ENCODE measurements at places on chromosomes 3 and 15.

GRCh38 chr15:69154684-69155083 is 5.8 kb upstream of the GLCE start:
- DNase-seq = no peak

DNA sequence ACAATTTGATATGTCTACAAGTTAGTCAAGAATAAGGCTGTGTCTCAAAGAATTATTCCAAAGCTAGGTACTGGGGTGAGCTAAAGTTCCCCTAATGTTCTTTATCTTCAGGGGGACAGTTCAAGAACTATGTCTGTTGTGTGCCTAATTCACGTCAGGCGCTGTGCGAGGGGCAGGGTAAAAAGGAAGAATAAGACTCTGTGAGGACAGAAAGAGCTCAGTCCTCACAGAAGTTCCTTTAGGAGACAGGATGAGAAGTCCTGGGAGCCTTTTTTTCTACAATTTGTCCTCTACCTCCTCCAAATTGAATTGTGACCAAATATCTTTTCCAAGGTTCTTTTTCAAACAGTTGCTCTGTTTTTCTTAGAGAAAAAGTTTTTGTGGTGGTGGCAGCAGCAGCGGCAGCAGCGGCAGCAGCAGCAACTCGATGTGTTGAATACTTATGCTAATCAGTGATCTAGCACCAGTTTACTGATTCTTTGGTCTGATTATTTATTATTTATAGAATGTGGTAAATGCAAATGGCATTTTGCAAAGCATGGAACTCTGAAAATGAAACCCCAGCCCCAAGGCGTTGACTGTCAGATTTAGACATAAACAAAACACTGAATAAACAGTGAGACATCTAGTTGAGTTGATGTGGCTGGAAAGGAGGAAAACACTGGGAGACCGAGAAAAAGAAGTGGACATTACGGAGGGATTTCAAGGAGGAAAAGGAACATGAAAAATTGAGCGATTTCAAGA is 88.6 kb downstream of the GTPBP8 start:
- no peak for DNase-seq

DNA sequence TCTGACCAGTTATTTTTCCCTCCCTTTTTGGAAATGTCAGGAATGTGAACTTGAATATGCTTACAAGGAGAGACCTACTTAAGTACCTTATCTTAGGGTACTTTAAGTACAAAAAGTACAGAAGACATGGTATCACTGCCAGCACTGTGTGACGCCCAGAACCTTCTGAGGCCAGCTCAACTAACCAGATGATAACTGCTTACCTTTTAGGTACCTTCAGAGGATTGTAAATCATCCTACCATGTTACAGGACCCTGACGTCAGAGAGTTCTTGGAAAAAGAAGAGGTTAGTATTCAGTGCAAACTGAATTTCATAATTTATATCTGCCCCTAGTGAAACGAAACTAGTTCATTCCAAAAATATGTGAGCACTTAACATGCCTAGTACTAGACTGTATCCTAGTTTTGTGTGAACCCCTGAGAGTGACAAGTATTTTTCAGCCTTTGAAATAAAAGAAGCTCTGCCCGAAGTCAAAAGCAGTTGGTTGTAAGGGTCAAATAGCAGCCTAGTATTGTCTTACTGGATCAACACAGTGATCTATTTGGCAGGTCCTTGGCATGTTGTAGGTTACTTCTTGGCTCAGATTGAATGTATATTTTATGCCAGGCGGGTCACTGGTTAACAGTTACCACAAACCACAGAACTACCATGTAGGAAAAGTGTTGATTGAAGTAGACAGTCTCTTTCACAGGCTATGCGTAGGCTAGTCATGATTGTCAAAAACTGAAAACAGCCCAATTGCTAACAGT is 23.8 kb upstream of the SNX22 start:
- DNase-seq = no peak

DNA sequence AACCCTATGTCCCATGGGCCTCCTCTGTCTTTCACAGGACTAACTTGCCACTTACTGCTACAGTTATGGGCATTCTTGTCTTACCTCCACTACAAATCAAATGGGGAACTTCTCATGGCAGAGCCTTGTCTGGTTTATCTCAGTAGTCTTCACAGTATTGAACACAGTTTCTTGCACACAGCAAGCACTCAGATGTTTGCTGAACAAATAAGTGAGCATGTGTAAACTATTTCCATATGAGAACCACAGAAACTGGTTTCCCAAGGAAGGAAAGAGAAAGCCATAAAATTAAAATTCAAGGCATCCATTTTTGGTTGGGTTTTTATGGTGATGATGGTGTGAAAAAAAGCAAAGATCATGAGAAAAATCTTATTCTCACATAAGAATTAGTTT is 189.2 kb downstream of the MEX3B start:
- DNase-seq = no peak

DNA sequence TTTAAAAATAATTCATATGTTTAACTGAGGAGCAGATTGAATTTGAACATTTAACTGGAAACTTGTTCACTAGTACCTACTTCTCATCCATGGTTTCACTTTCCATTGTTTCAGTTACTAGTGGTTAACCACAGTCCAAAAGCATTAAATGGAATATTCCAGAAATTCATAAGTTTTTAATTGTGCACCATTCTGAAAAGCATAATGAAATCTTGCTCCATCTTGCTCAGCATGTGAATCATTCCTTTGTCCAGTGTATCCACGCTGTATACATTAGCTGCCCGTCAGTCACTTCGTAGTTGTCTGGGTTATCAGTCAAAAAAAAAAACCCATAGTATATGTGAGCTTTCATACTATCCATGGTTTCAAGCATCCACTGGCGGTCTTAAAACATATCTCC is 217.6 kb downstream of the TPRG1 start:
- no peak for DNase-seq

DNA sequence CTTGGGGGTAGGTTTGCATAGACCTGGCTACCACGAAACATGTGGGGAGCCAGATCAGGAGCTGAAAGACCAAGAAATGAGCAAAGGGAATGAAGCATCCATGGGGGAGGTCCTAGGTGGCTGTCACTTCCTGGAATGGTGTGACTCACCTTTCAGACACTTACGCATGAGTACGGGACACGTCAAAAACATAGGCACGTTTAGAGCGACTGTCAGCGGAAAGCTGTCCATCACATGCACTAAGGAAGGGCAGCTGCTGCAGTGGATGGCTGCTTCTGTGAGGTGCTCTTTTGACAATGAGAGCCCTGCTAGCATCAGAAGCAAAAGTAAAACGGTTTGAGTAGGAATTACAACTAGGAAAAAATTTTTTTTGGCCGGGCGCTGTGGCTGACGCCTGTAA is 244.6 kb upstream of the CCDC54 start:
- DNase-seq = no peak

DNA sequence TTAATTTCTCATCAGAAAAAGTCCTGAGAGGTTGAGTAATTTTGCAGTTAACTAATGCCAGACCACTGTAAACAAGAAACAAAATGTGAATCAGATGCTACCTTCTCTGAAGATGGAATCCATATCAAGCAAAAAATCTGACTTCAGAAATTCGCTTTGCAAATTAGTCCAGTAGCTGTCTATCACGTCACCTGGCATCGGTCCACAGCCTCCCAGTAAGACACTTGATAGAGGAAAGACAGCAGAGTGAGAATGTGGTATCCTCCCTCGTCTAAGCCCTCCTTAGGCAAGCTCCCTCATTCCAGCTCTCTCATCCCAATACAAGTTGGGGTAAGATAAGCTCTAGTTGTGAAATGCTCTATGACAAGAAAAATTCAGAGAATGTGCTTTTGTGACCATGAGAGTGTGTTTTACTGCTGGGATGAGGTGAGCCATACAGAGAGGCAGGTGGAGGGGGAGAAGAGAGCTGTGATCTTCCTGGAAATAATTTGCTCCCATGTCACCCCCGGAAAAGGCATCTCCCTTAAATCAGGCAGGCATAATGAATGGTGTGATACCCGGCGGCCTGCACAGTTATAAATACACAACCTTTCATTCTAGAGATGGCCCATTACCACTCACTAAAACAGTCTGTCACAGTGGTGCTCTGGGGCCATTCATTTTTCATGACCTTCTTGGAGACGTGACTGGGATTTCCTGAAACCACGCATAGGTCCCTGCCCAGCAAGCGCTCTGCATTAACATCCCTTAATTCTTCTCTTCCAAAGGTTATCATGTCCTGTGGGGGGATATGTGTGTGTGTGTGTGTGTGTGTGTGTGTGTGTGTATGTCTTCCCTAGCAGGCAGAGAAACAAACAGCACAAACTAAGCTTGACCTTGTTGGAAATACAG is 602.0 kb upstream of the KCNMB2 start:
- DNase-seq = no peak

- no peak for DNase-seq
Observed at GRCh38 chr3:168094877-168095610, 680 bp downstream of the GOLIM4 start.

- no peak for DNase-seq
Observed at GRCh38 chr15:61584410-61584809, 355.3 kb upstream of the RORA start.

DNA sequence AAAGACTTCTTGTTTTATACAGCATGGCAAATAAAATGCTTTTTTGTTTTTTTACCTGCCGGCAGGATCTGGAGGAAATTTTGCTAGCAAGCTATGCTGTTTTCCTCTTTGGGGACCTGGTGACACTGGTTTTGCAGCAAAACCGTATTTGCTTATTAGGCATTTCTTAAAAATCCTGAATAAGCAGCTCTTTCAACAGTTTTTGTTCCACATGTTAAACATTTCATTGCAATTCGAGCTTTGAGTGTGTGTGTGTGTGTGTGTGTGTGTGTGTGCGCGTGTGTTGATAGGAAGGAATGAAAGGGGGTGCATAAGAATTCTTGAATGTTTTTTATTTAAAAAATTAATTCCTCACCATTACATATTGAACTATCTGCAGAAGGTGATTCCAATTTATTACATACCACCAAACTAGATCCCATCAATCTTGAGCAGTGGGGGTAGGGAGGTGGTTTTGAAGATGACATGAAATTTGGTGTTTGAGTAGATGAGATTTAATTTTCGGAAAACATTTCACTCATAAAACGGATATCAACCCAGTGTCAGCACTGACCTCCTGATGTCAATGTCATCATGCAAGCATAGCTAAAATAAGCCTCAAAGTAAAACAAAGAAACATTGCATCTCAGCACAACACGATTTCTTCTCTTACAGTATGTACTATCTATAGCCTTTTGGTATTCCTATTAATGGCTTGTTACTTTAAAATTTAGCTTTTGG is 17.3 kb downstream of the ZBTB38 start:
- DNase-seq = no peak

DNA sequence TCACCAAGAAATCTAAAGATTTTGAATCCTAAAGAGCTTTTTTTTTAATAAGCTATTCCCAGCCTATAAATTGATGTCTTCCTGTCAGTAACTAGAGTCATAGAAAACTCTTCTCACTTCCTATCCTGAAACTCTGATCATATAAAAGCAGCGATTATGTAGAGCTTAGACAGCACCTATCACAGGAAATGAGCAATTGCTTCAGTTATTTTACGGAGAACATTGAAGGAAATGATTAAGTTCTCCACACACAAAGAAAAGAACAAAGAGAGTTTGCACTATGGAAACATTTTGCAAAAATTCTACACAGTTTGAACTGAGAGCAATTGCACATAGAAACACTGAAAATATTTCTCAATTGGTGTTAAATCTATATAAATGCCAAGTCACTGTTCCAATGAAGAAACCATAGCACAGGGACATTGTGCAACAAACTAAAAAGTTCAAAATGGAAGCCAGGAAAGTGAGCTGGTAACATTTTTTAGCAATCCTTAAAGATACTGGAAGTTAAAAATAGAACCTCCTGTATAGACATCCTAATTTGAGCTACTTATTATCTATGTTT is 291.5 kb upstream of the ARHGEF26 start:
- no peak for DNase-seq

DNA sequence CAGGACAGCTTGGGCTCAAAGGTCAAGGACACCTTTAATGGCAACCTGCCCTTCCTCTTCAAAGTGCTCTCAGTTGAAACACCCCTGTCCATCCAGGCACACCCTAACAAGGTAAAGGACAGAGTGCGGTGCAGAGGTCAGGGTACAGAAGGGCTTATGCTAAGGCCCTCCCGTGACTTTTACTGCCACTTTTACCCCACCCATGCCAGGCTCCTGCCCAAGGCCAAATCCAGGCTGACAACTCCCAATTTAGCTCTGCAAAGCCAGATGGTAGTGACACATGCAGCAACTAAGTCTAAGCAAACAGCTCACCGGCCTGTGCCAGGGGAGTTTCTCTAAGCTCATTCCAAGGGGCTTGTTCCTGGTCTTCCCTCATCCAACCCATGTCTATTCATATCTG is 1.6 kb downstream of the MPI start:
- DNase-seq = no peak

- no peak for DNase-seq
Observed at GRCh38 chr3:123147754-123148535, 53.8 kb upstream of the SEC22A start.

DNA sequence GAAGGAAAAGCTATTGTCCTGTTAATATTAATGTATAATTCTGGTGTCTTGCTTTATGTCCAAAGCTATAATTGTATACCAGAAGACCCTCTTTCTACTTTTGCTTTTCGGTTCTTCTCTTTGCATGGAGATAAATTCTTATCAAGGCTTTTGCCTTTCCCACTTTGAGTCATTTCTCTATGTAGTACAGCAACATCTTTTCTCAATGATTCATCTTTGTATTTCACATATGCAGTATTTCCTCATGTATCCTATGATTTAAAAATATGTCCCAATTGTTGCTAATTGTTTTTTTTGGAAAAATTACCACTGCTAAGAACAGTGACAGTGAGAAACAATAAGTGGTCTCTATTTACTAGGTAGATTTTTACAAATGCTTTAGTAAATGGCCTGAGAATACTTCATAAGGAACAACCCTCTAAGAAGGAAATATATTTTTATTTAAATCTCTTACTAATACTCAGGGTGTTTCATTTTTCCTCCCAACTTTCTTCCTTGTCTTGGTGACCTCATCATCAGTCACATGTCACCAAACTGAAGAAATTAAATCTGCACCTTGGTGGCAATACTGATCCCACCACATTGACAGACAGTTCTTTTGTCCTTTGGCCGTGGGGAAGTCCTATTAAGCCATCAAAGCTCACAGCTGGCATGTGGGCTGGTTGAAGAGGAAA is 290.6 kb downstream of the SATB1 start:
- no peak for DNase-seq

- DNase-seq = peak; percentile 83
Observed at GRCh38 chr3:141231101-141231951, at the start of gene PXYLP1. PXYLP1 (plus strand) TSS chr3:141231825; CDS start chr3:141260176, 28,351 bp downstream.

DNA sequence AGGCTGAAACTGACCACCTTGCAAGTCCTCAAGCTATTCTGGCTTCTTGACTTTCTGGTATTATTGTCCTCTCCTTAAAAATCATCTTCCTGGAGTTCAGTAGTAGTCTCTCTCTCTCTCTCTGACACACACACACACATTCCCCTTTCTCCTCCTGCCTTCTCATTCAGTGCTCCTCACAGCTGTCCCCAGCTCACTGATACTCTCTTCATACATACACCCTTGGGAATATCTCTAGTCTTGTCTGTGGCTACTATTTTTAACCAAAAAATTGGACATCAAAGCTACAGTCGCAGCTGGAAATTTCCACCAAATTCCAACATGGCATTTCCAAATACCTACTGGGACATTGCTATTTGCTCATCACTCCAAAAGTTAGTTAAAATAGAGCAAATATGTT is 178.9 kb downstream of the ECT2 start:
- DNase-seq = no peak

Data from stimulated activated CD4-positive, alpha-beta T cell treated with anti-CD3 and anti-CD28 coated beads, Interleukin-2, amount 100 ng/mL, for 4 hours (primary cell).